Cortex of kidney (tissue), 1 donor: ENCODE measurements at places on chromosomes 6 and 20.

DNA sequence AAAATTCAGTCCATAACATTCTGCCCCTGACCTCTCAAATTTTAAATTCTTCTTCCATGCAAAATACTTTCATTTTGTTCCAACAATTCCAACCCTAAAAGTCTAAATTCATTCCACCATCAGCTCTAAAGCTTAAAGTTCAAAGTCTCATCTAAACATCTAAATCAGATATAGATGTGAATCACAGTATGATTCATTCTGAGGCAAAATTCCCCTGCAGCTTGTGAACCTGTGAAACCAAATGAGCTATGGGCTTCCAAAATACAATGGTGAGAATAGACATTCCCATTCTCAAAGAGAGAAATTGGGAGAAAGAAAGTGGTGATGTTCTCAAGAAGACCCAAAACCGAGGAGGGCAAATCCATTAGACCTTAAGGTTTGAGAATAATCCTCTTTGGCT, 309.8 kb downstream of the HIVEP2 start:
- DNase-seq, result no peak

GRCh38 chr6:137136065-137136464, 37.4 kb downstream of the IL22RA2 start:
- no peak for DNase-seq

- DNase-seq, result no peak
Measured at GRCh38 chr20:48825566-48825920, 2.3 kb downstream of the PREX1 start.

GRCh38 chr6:167571550-167571949, 246.7 kb downstream of the TTLL2 start:
- DNase-seq, result no peak
